ENCODE measurements at places on chromosomes 11 and 22. TPM values are rescaled to one million over a fixed set of nuclear protein-coding genes. Genes with fewer than 3 reads are reported as not detected.

The DBX1 gene
- not detected for total RNA-seq

The MS4A8 gene
- not detected for total RNA-seq

The KRTAP5-1 gene
- not detected for total RNA-seq

The RSF1 gene
- 12.6 TPM for total RNA-seq

The OPCML gene
- not detected for total RNA-seq

The EHBP1L1 gene
- 25.8 TPM for total RNA-seq

The RELT gene
- total RNA-seq, result 7.7 TPM

The MS4A6E gene
- not detected for total RNA-seq

The NXPE4 gene
- not detected for total RNA-seq

The F2 gene
- total RNA-seq, result 2.2 TPM

The GAS2 gene
- 0.95 TPM for total RNA-seq

Measured in A549 treated with ZK216348 at 1 μM for 4 hours (cell line).